LNCaP clone FGC (cell line): ENCODE measurements at places on chromosomes 11 and 22.

DNA sequence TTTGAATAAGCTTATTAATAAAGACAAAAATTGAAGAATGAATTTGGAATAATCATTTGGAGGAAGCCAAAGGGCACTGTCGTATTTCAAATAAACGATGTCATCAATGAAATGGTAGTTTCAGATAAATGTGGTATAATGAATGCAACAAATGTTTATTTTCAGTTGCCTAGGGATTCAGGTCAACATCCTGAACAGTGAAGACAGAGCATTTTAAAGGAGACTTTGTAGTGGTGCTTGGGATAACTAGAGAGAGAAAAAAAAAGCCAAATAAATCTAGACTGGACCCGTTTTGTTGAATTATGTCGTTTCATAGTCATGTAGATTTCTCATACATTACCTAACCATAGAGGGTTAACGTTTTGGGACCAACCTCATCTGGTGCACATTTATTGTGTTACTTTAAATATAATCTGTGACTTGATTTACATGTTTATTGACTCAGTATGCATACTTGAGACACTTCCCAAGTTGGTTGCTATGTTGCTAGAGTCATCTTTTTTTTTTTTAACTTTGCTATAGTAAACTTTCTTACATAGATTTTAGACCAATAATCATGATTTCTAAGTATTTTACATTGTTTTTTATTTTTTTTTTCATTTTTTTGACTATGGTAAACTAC is 111.1 kb downstream of the NCAM1 start:
- no peak for DNase-seq

DNA sequence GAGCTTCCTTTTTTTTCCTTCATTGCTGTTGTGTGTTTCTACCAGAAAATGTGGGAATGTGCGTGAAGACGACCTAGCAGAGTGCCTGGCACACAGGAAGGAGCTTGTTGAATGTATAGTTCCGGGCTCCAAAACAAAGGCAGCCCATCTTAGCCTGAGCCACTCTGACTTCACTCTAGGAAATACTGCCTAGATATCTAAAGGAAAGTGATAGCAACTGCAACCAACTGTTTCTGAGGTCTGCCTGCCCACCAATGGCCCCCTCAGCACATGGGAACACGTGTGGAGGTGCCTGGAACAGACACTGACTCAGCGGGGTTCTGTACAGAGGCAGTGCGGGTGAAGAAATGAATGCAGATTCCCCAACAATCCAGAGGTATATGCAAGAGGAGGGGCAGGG is 14.7 kb upstream of the XBP1 start:
- DNase-seq, result no peak

- no peak for DNase-seq
Measured at GRCh38 chr11:119368121-119369034, 13.1 kb downstream of the USP2 start.

DNA sequence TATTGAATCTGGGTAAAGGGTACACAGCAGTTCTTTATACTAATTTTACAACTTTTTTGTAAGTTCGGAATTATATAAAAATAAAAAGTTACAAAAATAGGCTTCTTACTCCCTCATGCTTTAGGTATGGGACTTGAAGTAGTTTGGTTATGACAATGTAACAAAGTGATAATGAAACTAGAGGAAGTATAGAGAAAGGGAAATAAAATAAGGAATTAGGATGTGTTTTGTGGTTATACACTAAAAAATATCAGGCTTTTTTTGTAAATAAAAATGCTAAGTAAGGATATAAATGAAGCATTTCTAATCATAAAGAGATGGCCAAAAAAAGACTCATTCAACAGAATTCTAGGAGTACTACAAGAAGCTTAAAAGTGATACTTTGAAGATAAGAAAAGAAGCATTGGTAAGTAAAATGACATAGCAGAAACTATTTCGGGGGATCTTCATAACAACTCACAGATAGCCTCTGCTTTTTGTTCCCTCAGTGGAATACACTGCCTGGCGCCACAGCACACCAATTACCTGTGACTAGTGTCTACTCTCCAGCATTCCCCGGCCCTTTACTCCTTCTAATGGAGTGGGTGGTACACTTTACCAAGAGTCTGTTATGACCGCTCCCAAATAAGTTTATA is 322.7 kb upstream of the PITPNB start:
- no peak for DNase-seq

DNA sequence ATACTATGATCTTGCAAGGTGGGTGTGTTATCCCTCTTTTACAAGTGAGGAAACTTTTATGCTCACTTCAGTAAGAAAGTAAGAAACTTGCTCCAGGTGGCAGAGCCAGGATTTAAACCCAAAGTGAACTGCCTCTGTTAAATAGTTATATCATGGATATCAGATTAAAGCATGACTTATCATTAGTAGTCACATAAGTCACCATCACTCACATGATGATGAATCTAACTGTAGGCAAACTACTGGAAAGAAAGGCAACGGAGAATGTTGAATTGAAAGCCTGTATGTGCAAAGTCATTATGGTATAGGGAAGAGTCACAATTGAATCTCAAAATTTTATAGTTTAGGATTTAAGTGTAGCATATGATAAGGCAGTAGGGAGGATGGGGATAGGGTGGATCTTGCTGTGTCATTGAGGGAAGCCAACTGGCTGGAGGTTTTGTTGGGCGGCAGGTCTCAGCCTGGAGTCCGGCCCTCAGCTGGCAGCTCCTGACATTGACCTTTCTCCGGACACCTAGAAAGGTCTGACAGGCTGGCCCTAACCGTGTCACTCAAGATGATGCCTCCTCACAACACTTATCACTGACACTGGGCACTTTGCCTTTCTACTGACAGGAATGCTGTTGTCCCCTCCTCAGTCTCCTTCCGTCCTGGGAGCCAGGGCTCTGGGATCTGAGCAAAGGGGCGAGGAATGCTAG is 98.3 kb downstream of the EMSY start:
- DNase-seq, result no peak
